ENCODE measurements at places on chromosomes 5 and 9.

DNA sequence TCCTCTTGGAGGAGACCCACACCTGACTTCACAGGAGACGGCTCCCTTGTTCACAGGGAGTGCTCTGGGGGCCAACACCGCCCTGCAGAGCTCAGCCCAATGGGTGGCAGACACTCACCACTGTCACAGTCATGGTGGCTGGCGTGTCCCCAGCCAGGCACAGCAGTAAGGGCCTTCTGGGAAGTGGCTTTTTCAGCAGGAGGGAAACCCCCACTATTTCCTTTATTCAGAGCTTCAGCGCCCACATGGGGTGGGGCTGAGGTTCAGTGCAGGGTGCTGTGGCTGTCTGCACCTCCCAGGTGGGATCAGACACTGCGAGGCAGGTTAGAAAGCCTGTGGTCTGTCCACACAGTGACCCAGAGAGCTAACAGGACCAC lies 3.6 kb upstream of the SNAPC4 start:
- peak; percentile 74 for DNase-seq

DNA sequence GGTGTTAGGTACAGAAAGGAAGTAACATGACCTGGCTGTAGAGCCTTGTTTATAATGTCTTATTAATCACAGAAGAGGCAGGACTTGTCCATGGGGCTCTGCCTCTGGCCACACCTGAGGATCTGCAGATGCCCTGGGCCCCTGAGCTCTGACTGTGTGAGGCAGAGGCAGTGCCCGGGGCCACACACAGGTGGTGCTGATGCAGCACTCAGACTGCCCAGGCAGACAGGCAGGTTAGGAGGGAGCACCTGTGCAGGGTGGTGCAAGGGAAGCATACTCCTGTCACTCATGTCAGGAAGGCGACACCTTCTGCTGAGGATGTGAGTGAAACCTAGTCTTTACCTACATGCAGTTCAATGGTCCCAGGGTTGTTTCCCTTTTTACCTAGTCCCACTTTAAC lies 88.7 kb downstream of the CFAP90 start:
- DNase-seq: no peak

DNA sequence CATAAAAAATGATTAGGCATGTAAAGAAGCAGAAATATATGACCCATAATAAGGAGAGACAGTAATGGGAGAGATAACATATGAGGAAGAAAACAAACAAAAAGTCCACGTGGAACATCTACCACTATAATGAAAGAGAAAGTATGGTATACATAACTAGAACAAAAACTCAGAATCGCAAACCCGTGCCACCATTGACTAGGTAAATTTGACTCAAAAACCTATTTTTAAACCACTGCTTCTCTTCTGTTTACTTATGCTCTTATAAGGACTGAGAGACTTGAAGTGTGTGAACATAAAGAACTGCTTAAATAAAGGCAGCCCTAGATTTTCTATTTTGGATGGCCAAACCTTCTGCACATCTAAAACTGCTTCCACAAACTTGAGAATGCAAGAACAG lies 330.7 kb downstream of the CAAP1 start:
- DNase-seq: no peak

DNA sequence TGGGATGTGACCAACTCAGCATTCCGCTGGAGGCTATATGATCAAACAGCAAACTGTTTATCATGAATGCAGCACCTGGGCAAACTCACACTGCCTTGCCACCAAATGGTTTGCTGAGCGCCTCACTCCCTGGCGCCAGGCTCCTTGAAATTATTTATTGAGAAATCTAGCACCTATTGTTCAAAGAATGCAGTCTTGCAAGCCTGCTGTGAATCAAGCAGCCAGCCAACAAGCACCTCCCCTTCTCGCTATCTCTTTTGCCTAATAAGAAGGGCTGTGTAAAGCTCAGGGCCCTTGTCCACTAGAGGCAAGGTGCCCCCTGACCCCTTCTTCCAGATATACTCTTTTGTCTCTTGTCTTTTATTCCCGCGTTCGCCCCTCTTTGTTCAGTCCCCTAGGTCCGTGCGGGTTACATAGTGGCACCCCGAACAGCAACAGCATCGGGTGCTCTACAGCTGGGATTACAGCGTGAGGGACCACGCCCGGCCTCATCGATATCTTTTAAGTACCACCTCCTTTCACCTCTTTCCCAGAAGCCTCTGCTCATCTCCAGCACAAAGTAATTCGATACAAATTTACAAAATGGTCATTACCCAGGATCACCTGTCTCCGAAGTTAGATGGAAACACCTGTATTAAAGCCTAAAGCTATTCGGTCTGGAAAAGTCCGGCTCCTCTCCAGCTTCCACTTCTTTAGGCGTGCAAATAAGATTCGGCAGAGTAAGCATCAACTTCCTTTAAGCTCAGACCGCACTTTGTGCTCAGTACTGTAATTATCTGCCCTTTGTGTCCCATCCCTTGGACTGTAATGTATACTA lies 896 bp downstream of the RIGI start:
- DNase-seq: peak; percentile 21

DNA sequence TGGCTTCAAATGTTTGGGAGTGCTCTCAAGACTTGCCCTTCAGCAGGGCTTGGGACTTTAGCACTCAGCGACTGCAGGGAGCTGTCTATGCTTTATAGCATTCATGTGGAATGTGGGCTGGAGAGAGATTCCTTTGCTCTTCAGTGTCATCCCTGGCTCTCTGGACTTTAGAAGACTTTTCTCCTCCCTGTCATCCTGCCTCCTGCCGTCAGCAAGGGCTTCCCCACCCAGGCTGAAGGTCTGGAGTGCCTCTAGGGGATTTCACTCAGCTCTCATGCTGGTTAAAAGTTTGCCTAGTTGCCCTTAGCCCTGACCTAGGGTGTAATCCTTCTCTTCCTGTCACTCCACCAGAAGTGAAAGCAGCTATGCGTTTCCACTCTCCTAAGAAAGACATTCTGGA lies 210.9 kb downstream of the FRMD3 start:
- no peak for DNase-seq

DNA sequence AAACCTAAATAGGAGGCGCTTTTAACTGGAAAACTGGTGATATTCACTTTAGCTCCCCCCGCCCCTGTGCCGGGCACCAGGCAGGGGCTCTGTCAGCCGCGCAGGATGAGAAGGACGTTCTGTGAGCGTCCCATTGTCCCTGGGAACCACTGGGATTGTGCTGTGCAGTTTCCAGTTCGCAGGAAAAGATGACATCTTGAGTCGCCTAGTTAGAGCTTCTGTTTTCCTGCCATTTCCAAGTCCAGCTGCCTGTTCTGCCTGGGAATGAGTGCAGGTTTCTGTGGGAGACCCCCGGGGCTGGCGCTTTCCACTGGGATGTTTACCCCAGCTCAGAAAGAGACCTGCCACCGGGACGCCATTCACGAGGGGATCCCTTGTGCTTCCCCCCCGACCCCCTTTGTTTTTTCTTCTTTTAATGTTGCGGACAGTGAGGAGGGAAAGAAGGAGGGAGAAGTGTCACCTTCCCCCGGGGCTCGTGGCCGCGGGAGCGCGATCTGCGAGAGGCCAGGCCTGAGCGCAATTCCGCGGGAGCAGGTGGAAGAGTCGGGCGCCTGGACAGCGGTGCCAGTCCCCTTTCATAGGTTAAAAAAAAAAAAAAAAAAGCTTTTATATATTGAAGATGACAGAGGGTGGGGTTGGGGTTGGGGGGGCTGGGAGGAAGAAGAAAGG lies 121.5 kb downstream of the RMI1 start:
- DNase-seq: no peak

GRCh38 chr9:28923351-28923750 lies 1350.1 kb upstream of the C9orf72 start:
- DNase-seq: no peak

- no peak for DNase-seq
These were observed 629.8 kb downstream of the EFNA5 start for GRCh38 chr5:107040907-107041306.

- peak; percentile 88 for DNase-seq
These were observed 6.9 kb downstream of the FGD3 start for GRCh38 chr9:92954049-92954861.

- no peak for DNase-seq
These were observed 27.6 kb downstream of the PLEKHG4B start for GRCh38 chr5:119486-120097.

DNA sequence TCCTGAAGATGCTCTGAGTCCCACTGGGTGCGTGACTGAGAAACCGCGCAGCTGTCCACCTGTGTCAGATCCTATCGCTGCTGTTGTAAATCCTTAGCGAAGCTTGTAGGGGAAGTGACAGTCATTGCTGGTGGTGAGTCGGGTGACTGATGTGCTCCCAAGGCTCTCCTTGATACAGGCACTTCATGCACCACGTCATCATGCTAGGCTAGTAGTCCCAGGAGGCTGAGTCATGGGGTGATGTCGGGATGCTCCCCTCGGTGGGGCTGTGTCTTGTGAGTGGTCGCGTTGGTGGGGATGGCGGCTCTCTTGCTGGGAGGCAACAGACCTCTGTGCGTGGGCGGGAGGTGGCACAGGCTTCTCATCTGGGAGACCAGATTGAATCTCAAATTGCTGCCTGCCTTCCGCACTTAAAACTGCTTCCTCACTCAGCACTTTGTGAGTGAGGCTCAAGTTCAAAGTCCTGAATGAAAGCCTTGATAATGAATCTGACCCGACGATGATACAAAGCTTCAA lies 84.7 kb downstream of the CSNK1A1 start:
- DNase-seq: no peak

GRCh38 chr5:2382776-2383697 lies 368.4 kb downstream of the IRX2 start:
- no peak for DNase-seq

DNA sequence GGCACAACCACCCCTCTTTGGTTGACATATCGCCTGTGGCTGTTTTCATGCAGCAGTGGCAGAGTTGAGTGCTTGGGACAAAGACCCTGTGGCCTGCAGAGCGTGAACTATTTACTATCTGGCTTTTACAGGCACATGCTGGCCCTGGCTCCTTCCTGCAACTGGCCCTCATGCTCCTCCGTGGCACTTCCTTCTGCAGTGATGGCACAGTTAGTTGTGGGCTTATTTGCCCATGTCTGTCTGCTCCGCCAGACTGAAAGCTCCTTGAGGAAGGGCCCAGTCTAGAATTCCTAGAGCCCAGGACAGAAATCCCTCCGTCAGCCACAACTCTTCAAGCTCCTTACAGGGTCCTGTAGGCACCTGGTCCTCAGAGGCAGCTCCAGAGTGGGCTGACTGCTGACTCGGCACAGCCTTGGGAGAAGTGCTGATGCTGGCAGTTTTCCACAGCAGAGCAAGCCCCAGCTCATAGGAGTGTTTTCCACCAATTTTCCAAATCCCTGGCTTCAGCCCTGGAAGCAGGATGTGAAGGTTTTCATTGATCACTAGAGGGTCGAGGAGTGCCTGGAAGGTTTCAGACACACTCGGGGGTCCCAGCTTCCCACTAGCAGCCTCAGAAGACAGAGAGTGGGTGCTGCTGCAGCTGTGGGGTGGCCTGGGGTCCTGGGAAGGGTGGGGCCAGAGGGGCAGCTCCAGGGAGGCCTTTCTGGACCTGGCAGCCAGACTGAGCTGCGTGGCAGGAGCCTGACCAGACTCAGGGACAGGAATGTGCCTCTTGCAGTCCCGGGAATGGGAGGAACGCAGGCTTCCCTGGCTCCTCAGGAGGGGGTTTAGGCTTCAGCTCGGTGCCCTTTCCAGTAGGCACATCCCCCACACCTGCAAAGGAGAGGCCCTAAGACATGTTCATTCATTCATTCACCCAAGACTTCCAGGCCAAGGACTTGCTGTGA lies 56.5 kb upstream of the ANGPTL2 start:
- DNase-seq: no peak

DNA sequence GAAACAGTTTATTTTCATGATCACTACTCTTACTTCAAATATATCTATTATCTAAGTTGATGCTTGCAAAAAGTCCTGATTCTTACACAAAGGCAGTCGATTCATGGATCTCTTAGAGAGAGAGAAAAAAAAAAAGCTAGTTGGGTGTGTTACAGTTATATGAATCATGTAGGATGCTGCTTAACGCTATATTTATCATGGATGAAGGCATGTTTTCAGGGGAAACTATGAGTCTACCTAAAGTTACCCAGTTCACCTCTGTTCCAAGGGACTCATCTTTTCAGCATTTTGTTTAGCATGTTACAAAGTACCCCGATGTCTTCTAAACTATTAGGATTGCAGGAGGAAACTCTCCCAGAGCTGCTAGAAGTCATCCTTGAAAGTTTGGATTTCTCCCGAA lies 13.5 kb downstream of the TMC1 start:
- no peak for DNase-seq

DNA sequence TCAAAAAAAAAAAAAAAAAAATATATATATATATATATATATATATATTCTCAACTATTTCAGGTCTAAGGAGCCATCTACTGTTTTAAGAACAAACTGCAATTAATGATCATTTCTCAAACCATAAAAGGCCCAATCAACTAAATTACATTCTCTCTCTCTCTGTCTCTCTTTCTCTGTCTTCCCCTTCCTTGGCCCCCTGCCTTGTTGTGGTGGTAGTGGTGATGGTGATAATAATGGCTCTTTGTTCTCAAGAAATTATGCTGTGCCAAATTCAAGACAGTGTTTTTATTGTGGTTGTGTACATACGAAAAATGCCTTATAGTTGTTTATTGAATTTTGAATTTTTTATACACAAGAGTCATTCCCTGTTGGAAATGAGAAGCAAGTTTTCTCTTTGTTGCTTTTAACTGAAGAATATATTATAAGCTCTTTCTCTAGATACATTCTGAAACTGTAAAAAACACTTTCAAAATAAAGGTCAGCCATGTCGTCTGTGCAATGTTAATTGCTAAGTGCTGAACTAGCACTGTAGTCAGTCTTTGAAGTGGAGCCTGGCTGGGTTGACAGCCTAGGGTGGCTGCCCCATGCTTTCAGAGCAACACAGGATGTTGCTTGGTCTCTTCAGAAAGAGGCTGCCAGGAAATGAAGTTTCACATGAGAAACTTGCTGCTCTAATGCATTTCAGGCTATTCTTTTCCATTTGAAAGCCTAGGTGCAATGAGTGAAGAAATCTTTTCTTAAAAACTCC lies 96.0 kb downstream of the HINT1 start:
- DNase-seq: peak; percentile 64

- no peak for DNase-seq
These were observed 216.3 kb upstream of the ADRA1B start for GRCh38 chr5:159700016-159700415.

DNA sequence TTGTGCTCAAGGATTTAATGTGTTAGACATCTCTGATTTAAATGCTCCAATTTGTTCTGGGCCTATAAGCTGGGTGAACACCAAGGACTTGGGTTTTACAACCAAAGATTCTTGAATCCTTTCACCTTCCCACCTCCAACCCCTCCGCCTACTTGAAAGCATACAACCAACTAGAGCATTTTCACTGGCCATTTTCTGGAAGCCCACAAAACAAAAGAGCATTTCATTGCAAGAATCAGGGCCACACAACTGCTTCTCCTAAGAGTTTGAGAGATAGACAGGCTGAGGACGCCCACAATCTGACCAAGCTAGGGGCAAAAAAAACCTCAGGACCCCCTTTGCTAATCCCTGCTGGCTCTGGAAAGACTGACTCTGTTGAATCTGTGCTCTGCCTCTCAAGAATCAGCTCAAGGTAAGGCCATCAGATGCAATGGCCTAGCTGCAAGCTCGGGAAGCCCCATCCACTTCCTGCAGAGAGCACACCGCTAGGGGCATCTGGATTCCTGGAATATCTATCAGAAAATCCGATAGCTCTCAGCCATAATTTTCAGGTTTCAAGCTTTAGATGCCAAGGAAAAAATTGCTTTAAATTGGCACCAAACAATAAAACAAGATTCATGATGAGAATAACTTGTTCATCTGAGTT lies 57.7 kb downstream of the RETREG1 start:
- DNase-seq: no peak

GRCh38 chr5:43202380-43202779 lies 10.4 kb downstream of the NIM1K start:
- DNase-seq: no peak

All from activated T-cell treated with anti-CD3 and anti-CD28 coated beads, Interleukin-2, amount 50 U/mL, for 72 hours (primary cell).